ENCODE measurements at places on chromosomes 3 and 15.

GRCh38 chr15:66911131-66911700, 154.2 kb upstream of the SMAD3 start:
- DNase-seq: no peak

DNA sequence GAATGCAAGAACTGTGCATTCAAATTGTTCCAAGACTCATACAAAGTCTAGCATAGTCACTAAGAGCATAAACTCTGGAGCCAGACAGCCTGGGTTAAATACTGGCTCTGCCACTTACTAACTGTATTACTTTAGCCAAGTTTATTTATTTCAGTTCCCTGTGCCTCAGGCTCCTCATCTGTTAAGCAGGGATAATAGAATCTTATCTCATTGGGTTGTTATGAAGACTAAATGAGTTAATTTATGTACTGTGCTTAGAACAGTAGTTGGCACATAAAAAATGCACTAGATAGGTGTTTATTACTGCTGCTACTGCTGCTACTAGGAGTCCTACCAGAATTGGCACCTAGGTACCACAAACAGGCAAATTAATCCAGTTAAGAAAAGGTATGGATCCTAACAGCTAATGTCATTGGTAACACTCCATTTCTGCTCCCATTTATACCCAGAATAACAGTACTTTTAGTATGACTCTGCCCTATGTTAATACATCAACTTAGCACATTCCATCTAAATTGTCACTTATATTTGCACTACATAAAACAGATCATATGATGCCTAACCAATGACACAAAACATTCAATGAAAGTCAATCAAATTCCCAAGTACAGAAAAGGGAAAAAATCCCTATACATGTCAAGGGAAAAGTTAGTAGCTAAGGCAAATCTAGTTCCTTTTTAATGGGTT, 45.7 kb downstream of the GSK3B start:
- no peak for DNase-seq

GRCh38 chr3:87287011-87287410, 10.6 kb upstream of the POU1F1 start:
- no peak for DNase-seq

DNA sequence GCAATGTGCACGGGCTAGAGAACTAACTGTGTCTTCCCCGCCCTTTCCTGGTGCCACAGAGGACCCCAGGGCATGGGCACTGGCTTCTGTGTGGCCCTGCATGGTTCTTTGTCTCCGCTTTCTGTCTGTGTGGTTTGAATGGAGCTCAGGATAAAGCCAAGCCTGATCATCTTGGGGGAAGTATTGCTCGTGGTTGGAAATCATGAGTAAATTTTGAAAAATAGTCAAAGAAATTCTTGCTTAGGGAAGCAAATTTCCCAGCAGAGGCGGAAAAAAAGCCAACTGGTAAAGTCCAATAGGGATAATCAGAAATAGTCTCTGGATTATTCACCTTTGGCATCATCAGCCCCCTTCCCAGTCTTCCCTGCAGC, 55.4 kb downstream of the MAGEF1 start:
- no peak for DNase-seq

DNA sequence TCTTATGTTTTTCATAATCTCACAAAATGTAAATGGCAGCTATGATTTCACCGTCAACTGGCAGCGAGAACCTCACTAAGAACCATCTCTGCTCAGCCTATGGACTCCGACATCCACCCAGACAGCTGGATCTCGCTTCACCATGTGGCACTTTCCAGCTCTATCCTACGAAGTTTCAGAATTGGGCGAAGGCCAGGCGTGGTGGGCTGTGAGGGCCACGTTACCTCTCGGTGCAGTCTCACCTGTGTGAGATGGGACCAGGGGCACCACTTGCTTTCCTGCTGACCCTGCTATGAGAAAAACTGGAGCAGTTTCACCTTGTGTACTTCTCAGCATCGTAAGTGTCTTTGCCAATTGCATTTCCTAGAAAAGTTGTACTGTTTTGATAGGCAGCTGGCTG, 32.3 kb downstream of the CHDH start:
- DNase-seq: no peak

DNA sequence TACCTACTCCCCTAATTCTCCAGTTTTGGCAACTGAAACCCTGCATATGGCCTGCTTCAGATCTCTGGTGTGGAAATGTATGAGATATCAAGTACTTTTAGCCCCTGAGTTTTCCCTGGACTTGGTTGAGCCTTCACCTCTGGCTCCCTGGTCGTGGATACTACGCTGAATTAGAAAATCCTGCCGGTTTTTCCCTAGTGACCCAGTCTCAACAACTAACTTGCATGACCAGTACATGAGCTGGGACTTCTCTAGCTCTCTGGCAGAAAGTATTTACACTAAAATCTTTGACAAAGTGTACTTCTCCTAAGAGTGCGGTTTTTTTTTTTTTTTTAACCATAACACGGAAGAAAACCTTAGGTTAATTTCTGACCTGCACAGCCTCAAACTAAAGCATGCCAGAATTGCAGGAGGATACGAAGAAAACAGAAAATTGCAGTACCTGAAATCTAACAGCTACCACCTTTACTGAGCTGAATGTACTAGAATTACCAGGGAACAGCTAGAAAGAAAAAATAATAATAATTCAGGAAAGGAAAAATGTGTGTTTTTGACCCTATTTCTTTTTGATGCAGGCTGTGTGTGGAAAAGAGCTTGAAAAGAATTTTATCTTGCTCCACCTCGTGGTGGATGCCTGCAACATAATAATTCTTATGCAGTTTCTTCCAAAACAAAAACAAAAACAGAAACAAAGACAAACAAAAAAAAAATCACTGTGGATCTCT, 165.6 kb downstream of the GMNC start:
- DNase-seq: peak; percentile 30

- DNase-seq: no peak
These were observed 289.7 kb downstream of the MAGI1 start for GRCh38 chr3:65749066-65749465.

DNA sequence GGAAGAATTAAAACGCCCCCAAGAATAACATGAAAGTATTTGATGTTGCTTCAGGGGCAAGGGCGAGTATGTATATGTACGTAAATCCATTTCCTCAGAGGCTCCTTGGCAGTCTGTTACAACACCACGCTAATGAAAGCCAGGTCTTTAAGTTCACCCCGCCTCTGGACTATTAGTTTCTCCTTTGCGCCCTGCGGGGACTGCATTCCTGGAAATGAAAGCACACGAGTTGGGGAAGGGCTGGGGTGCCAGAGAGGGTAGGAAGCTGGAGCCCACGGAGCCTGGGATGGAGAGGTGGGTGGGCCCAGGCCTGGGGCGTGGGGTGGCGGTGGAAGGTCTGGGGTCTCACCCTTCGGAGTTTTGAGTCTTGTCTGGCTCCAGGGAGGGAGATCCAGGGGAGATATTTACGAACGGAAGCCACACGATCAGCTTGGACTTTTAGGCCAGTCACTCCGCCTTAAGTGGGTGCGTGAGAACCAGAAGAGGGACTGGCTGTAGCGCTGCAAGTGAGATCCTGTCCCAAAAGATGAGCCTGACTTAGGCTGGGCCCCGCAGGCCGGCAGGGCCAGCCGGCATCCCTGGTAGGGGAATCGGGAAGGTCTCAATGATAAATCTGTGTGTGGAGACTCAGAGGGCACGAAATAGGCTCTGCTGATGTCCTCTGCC, 1.6 kb upstream of the PLCL2 start:
- DNase-seq: no peak
